Kidney glomerular epithelial cell (primary cell): ENCODE measurements at places on chromosomes 6 and 20.
A peak's percentile ranks its signal among the peaks of the same experiment; 100 is the strongest.

- DNase-seq: no peak
Observed at GRCh38 chr6:166776571-166776970, 149.5 kb upstream of the RPS6KA2 start.

DNA sequence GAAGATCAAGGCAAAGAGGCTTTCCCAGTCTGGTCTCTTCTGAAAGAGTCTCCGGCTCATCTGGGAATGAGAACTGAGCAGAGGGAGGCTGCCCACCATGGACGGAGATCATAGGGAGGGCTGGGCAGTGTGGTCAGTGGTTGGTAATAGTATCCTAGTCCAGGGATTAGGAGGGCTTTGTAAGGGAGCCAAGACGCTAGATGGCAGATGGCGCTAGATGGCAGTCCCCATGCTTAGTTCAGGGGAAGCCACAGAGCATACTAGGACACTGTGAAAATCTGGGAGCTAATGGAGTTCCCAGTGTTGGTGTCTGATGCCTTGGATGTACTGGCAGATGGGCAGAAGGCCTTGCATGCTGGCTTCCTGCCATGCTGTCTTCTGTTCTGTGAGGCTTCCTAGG, 21.7 kb upstream of the DAAM2 start:
- DNase-seq: no peak

DNA sequence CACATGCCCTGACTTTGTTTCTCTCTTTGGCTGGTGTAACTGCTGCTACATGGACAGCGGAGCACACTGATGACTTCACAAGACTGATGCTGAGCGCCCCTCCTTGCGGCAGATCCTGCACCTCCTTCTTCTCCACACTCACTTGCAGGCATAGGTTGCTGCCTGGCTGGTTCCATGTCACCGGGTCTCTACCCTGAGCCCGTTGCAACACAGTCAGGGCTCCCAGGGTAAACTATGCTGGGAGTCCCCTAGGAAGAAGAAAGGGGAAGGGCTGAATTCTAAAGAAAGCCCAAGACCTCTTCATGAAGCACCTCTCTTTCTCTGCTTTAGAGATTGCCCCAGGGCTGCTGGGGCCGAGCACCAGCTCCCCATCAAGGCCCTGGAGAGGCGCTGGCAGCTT, 83.3 kb upstream of the DUSP22 start:
- DNase-seq: no peak

DNA sequence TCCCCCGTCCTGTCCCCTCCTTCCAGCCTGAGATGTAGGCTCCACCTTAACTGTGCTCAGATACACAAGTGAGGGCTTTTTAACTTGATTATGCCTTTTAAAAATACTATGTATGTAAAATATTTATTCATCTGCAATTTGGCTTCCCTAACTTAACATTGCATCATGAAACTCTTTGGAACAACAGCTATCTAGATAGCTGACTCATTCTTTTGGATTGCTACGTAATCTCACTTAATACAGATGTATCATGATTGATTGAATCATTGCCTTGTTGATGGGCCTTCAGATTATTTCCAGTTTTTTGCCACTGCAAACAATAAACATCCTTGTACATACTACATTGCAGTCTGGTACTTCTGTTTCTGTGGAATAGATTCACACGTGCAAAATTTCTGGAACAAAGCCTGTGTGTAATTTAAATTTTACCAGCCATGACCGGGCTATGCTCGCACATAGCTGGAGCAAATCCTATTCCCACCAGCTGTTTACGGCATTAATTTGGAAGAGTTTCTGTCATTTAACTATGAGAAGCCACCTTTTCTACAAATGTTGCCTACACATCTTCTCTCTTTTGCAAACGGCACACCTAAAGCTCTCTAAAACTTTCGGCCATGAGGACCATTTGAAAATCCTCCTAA, 6.5 kb downstream of the PRND start:
- no peak for DNase-seq

DNA sequence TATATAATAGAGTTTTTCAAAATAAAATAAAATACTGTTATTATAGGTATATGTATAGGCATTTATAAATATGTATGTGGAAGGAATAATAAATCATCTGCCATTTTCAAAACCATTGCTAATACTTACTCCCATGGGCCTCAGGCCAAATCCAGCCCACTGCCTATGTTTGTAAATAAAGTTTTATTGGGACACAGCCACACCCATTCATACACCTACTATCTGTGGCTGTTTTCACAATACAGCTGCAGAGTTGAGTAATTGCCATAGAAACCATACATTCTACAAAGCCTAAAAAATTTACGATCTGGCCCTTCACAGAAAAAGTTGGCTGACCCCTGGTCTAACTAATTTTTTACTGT, 9.5 kb downstream of the ALDH5A1 start:
- DNase-seq: no peak

- peak; percentile 80 for DNase-seq
Observed at GRCh38 chr20:6265204-6265904, 142.5 kb upstream of the FERMT1 start.

DNA sequence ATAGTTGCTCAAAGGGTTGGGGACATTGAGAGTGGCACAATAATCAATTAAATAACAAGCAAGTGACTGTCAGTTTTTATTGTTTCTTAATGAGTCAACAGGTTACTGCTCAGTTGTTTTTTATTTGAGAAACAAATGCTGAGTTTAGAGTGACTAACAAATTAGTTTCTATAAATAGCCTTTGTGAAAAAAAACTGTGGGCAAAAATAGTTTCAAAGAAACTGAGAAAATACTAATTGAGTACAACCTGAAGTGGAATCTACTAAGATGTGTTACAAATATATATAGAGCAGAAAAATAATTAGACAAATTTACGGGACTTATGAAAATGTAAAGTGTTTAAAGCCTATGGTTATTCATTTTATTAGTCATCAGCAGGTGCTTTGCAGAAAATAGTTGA, 22.3 kb downstream of the BEND6 start:
- no peak for DNase-seq

DNA sequence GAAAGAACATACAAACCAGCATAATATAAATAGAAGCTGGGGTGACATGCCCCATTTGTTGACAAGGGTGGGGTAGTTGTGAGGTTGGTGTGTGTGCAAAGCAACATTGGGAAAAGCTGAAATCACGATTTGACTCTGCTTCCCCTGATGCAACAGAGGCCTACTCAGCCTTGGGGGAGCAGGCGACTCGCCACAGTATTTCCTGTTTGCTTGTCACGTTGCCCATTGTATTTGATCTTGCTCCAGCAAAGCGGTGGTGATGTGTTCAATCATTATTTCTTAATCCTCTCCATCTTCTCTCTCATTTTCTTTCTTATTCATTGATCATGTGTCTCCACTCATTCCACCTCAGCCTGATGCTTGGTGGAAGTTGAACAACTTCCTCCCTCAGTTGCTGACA, 165.8 kb upstream of the CITED2 start:
- no peak for DNase-seq

GRCh38 chr20:38412877-38413577, 22.1 kb downstream of the SNHG17 start:
- DNase-seq: no peak

DNA sequence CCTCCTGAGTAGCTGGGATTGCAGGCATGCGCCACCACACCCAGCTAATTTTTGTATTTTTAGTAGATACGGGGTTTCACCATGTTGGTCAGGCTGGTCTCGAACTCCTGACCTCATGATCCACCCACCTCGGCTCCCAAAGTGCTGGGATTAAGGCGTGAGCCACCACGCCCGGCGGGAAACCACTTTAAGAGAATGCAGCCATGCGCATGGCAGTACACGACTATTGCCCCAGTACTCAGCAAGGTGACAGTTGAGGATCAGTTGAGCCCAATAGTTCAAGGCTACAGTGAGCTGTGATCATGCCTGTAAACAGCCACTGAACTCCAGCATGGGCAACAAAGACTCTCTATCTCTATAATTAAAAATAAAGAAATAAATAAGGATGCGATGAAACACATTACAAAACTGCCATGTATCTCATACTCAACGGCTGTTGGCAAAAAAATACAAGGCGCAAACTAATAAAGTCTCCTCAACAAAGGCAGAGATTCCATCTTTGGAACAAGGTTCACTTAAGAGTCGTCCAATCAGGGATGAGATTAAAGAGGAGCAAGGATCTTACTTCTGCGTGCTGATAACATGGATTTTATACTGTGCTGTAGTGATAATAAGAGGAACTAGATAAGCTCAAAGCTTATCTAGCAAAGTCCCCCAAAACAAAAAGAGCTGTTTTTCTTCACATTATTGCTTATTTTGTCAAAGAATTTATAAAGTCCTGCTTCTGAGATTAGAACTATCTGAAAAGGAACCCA, 51.1 kb downstream of the STAU1 start:
- DNase-seq: no peak

DNA sequence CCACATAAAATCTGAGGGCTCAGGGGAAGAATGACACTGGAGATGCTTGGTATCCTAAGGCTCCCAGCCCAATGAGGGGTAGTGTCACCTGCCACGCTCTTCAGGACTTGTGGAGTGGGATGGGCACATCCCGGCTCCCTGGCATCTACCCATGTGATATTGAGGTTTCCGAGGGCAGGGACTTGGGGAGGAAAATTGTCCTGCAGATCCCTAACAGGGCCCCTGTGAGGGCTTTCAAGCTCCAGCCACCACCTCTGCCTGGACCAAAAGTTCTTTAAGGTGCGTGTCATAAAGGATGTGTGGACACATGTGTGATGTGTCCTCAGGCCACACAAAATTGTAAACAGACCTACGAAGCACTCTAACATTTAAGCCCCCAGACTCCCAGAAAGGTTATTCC, 2.5 kb downstream of the SCML4 start:
- no peak for DNase-seq

GRCh38 chr6:30160785-30161531, at the start of gene TRIM10:
Gene TRIM10 (minus strand): TSS chr6:30161211. CDS start chr6:30160858, 353 bp downstream.
- DNase-seq: no peak

DNA sequence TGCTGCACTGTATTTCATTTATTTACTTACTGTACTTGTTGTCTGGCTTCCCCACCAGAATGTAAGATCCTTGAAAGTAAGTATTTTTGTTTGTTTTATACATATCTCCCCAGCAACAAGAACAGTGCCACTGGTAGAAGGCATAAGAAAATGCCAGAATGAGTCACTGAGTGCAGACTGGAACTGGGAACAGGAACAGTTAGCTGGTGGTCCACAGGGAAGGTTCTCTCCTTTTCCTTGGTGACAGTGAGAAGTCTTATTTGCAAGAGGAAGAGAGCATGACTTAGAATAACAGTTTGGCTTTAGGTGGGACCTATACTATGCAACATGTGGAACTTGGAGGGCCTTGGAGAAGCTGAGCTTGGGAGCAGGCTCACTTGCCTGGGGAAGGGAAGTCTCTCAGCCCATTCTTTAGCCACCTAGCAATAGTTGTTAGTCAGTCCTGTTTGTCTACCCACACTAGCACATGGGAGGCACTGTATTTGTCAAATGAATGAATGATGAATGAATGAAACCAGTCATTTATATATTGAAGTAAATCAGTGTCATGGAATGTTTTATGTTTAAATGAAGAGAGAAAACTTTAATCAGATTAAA, 203.5 kb downstream of the KCNQ5 start:
- peak; percentile 21 for DNase-seq

- no peak for DNase-seq
Observed at GRCh38 chr6:34671801-34672656, 24.5 kb downstream of the ILRUN start.

GRCh38 chr6:107538856-107539387, 49.0 kb downstream of the SOBP start:
- DNase-seq: no peak

- DNase-seq: peak; percentile 25
Observed at GRCh38 chr6:131937226-131937625, 13.9 kb downstream of the CCN2 start.

- DNase-seq: no peak
Observed at GRCh38 chr20:25066386-25066785, 8.4 kb upstream of the ACSS1 start.

GRCh38 chr20:64158346-64159285, 5.6 kb upstream of the MYT1 start:
- no peak for DNase-seq

DNA sequence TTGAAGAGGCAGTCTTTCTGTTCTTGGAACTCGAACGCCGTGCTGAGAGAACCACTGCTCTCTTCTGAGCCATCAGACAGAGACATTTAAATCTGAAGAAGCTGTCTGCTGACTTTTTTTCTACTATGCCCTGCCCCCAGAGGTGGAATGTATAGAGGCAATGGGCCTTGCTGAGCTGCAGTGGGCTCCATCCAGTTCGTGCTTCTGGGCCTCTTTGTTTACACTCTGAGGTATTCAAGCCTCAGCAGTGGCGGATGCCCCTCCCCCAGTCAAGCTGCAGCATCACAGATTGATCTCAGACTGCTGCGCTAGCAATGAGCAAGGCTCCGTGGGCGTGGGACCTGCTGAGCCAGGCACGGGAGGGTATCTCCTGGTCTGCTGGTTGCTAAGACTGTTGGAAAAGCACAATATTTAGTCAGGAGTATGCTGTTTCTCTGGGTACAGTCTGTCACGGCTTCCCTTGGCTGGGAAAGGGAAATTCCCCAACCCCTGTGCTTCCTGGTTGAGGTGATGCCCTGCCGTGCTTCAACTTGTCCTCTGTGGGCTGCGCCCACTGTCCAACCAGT, 526.8 kb downstream of the CD109 start:
- DNase-seq: peak; percentile 46

DNA sequence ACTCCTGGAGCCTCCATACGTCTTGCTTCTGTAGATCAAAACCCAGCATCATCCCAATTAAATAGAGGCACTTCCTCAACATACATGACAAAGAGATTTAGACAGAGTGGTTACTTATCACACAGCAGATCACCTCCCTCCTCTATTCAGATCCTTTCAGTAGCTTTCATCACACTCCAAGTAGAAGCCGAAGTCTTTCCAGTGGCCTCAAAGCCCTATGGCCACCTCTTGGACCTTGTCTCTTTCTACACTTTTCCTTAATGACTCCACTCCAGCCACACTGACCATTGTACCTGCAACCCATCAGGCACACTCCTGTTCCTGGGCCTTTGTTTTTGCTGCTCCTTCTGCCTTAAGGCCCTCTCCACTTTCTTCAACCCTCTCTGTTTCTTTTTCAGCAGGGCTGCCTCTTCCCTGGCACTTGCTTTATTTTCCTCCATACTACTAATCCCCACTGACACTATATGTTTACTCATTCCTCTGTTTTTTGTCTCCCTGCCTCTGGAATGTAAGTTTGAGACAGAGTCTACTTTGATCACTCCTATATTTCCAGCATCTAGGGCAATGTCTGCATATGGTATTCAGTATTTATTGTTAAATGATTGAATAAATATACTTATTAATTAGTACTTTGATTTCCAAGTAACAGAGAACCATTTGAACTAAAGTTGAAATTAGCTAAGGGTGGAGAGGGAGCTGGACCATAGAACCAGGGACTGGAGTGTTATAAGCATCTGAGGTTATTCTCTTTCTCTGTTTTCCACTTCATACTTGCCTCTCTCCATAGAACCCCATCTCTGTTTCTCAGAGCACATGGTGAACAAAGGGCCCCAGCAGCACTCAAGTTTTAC, 43.4 kb upstream of the TRAM2 start:
- DNase-seq: no peak

- DNase-seq: peak; percentile 67
Observed at GRCh38 chr6:33566182-33567084, 13.6 kb downstream of the BAK1 start.
